Astrocyte of the spinal cord (primary cell): ENCODE measurements at places on chromosomes 3 and 15.

DNA sequence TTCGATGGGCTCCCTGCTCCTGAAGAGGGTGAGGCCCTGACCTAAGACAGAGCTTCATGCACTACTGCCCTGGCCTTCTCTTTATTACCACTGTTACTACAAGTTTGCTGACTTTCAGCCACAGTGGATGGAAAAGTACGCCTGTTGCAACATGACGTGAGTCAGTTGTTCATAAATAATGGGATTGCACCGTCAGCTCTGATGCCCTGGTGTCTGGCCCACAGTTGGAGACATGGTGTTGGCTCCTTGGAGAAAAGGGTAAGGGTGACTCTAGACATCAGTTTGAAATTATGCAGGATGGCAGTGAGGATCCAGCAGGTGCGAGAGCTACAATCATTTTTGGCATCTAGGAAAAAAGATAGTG, 5.5 kb downstream of the PAQR5 start:
- peak; percentile 68 for DNase-seq

GRCh38 chr15:46408312-46408711, 773.5 kb downstream of the SQOR start:
- no peak for DNase-seq

GRCh38 chr3:36428445-36428844, 48.1 kb downstream of the STAC start:
- no peak for DNase-seq

- no peak for DNase-seq
These were observed 387.4 kb downstream of the EPHB1 start for GRCh38 chr3:135182364-135182998.

DNA sequence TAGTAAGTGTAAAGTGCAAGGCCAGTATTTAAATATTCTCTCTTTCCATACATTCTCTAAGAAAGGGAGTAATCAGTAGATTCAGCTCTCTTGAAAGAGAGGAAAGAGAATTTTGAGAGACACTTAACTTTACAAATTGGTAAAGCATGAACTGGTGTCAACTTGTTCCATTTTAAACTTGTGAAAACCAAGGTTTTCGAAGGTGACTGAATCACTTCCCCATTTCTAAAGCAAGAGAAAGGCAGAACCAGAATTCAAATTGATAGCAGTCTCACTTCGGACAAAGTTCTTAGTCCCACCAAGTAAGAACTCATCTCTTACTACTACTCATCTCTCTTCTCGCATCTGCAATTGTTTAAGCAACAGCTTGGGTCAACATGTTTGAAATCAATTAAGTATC, 22.4 kb downstream of the TJP1 start:
- no peak for DNase-seq

DNA sequence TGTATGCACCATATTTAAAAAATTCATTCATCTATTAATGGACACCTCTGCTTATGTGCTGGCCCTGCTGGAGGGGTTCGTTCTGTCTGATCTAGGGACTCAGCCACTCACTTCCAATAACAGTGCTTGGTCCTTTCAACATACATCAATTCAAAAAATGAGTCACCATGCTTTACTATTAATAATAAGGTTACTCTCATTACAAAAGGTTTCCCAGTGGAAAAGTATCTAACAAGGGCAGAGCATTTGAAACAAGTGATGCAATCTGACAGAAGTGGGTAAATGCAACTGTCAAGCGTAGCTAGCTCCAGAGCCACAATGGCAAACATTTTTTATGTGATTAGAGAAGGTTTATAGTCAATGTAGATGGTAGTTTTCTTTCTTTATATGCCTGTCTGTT, 67.9 kb upstream of the TNIK start:
- no peak for DNase-seq

DNA sequence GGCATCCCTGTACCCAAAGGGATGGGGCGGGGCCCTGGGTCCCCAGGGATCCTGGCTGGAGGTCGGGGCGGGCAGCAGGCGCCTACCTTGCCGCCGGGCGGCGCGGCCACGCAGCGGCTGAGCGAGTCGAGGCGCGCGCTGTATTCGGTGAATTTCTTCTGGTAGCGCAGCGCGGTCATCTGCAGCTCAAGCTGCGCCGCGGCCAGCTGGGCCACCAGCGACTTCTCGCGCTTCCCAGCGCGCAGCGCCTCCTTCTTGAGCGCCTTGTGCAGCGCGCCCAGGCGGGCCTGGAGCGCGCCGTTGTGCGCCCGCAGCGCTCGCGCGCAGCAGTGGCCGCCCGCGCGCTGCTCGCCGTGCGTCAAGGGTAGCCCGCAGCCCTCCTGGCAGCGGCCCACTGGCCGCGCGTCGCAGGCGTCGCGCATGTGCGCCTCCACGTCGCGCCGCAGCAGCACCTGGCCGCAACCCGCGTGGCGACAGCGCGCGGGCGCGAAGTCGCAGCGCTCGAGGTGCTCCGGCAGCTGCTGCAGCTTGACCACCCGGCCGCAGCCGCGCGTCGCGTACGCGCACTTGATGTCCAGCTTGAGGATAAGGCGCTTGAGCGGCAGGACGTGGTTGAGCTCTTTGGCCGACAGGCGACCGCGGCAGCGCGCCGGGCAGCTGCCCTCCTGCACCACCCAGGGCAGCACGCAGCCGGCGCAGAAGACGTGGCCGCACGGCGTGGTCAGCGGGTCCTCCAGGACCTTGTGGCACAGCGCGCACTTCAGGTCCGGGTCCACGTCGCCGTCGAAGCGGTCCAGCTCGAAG, 522 bp downstream of the PDZRN3 start:
- DNase-seq, result peak; percentile 73

DNA sequence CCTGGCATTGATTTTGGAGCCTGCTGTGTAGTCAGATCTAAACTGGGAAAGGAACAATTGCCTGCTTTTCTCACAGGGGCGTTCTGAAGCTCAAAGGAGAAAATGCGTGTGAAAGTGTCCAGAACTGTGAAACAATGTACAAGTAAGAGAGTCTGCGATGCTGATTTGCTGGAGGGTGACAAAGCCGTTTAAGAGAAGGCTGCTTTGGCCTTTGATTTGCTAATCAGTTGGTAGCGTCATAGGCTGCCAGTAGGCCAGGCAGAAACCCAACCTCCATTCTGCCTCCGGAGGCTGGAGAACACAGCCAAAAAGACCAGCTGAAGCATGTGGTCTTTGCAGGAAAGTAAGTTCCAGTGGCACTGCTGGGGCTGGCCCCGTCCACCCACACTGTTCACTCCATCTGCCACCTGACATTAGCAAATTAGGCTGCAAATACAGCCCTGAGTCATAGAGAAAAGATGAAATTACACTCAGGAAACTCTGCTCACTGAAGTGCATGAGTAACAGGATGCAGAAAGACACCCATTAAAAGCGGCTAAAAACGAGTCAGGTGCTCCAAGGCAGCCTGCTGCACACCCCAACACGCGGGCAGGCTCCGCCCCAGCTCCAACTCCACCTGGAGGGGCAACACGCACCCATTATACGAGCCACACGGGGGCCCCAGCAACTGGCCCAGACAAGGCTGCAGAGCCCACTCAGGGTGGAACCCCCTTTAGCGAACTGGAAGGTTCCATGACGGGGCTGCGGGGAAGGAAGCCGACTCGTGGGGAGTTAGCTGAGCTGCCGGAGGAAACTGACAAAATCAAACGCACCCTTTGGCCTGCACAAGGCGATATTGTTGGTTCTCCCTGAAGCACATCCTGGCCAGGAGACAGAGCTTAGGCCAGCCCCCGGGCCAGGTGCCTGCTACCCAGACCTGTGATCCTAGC, 31.6 kb downstream of the ZDHHC19 start:
- peak; percentile 61 for DNase-seq

- no peak for DNase-seq
These were observed 73.1 kb downstream of the ATP2B2 start for GRCh38 chr3:10432156-10432845.

DNA sequence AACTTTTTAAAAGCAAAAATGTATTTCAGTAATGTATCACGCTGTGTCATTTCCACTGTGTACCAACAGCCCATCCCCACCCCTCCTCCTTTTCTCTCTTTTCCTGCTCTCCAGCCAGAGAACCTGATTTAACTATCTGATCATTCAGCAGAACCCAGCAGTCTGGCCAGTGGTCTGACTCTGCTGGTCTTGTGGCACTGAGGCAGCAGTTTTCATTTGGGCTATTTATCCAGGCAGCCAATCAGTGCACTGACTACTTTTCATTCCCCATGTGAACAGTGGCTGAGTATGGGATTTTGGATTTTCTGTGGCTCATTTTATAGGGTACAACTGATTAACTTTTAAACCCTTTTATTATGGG, 56.3 kb downstream of the GPR171 start:
- DNase-seq, result no peak

- no peak for DNase-seq
These were observed 17.8 kb downstream of the HERC1 start for GRCh38 chr15:63815796-63816533.

- no peak for DNase-seq
These were observed 11.9 kb upstream of the LRRC15 start for GRCh38 chr3:194381460-194381875.

GRCh38 chr15:36960179-36960946, 140.0 kb downstream of the MEIS2 start:
- DNase-seq, result no peak

GRCh38 chr15:90234096-90234988, at the start of gene GDPGP1:
Gene GDPGP1, plus strand, starts transcription at chr15:90234209. Its CDS starts 6,700 bp downstream, at chr15:90240909.
- no peak for DNase-seq

DNA sequence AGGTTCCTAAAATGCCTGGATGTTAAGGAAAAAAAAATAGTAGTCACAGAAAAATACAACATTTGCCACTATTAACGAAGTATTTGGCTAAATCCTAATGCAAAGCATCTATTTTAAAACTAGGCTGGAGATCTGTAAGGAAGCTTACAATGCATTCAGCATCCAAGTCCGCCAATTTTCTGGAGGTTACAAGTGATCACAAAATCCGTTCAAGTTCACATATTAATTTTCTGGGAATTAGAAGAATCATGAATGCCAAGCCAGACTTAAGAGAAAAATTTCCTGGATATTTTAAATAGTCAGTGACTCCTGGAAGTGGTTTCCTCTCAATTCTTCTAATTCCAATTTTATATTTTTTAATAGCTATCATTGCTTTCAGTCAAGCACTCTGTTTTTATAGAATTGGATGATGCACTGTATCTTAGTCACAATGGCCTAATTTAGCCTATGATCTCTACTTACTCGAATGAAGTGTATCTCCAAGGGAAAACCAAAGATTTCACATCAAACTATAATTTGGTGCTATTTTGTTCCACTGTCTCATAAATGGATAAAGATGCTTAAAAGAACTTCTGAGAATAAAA, 60.4 kb downstream of the P3H2 start:
- DNase-seq, result no peak

DNA sequence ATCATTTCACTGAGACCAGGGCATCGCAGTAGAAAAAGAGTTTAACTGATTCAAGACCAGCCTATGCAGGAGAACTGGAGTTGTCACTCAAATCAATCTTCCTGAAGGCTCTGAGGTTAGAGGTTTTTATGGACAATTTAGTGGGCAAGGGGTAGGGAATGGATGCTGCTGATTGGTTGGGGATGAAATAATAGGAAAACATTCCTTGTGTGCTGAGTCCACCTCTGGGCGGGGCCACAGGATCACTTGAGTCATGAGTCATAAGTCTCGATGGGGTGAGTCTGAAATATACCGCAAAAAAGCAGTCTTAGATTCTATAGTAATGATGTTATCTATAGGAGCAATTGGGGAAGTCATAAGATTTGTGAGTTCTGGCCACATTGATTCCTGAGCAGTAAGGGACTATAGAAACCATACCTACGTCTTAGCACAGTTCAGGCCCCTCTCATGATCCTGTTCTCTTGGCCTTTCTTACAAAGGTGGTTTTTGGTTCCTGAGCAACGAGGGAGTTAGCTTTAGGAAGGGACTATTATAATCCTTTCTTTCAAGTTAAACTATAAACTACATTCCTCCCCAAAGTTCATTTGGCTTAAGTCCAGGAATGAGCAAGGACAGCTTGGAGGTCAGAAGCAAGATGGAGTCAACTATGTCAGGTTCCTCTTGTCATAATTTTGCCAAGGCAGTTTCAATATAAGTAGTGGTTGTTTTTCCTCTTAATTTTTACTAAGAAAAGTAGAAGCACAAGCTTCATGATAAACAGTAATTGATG, 2.7 kb upstream of the OPA1 start:
- peak; percentile 84 for DNase-seq

GRCh38 chr3:27467545-27467944, 16.6 kb downstream of the SLC4A7 start:
- DNase-seq, result peak; percentile 71

- peak; percentile 8 for DNase-seq
These were observed 47.3 kb downstream of the EIF3J start for GRCh38 chr15:44584162-44584749.

- DNase-seq, result no peak
These were observed 58.9 kb upstream of the TP63 start for GRCh38 chr3:189572249-189572648.

DNA sequence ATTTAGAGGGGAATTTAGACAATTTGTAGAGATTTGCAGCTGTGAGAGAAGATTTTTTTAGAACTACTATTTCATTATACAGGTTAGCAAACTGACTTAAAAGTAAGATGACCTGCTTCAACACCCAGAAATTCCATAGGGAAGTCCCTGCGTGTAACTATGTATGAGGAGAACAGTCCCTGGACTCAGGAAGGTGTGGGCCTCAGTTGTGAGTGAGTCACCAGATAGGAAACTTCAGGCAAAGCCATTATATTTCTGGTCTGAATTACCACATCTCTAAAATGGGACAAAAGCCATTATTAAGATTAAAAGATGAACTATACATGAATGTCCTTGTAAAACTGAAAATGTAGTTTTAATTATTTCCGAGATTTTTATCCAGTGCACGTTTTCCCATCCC, 488.3 kb upstream of the GOLIM4 start:
- DNase-seq, result no peak

DNA sequence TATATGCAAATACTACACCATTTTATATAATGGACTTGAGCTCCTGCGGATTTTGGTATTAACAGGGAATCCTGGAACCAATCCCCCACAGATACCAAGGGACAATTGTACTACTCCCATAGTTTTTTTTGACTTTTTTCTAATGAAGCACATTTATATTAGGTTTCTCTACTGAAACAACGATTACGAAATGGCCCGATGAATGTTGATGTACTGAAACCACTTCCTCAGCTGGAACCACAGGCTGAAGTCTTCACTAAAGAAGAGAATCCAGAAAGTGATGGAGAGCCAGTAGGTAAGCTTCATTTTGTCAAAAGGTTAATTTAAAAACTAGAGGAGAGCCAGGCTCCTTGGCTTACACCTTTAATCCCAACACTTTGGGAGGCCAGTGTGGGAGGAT, 121.5 kb upstream of the LRRFIP2 start:
- DNase-seq, result peak; percentile 13

GRCh38 chr15:61880084-61880483, 180.2 kb downstream of the VPS13C start:
- no peak for DNase-seq

- peak; percentile 77 for DNase-seq
These were observed 96.4 kb downstream of the NSUN3 start for GRCh38 chr3:94159062-94159828.

DNA sequence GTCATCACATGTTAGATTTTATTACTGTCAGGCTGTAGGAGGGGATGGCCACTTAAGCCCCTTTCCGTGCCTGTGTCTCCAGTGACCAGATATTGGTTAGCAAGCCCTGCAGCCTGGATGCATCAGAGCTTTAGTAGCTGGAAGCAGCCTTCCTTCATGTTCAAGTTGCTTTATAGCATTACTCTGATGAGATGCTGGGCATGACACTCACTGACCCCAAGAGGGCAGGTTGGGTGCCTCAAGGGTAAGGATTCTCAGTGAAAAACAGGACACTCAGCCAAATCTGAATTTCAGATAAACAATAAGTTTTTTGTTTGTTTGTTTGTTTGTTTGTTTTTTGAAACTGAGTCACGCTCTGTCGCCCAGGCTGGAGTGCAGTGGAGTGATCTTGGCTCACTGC, 68.5 kb upstream of the PTX3 start:
- DNase-seq, result no peak

GRCh38 chr15:63460210-63461155, 43.9 kb upstream of the USP3 start:
- DNase-seq, result no peak

- no peak for DNase-seq
These were observed 8.6 kb downstream of the IGDCC3 start for GRCh38 chr15:65369212-65369547.
